GM12878 (cell line): ENCODE measurements at places on chromosomes 11 and 22.

GRCh38 chr11:44452827-44453572, 112.5 kb upstream of the CD82 start:
- no peaks in the 10 kb centered on the region for H3K36me3 ChIP-seq
- H3K27ac ChIP-seq, result no peak overlapping the region
- H3K27me3 ChIP-seq, result no peaks in the 10 kb centered on the region
- no peak overlapping the region for H3K4me3 ChIP-seq
- no peaks in the 10 kb centered on the region for H3K4me1 ChIP-seq

GRCh38 chr22:24996420-24996952, 44.0 kb downstream of the KIAA1671 start:
- H3K4me1 ChIP-seq, result no peaks in the 10 kb centered on the region
- H3K27ac ChIP-seq, result no peak overlapping the region
- no peak overlapping the region for H3K4me3 ChIP-seq
- H3K36me3 ChIP-seq, result no peaks in the 10 kb centered on the region

DNA sequence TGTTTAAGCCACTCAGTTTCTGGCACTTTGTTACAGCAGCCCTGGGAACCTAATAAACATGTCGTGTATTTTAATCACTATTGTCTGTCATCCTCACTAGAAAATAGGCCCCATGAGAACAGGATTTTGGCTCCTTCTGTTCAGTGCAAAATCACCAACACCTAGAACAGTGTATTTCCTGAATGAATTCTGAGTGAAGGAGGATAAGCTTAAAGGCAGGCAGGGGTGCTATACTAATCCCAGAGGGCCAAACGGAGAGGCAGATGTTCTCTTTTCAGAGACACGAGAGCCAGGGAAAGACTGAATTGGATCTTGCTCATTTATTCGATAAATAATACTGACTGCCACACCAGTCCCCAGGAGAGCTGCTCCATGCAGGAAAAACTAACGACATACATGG, 10.4 kb downstream of the SMCO4 start:
- peak overlapping the region; percentile 76 for H3K27ac ChIP-seq
- no peaks in the 10 kb centered on the region for H3K27me3 ChIP-seq
- no peaks in the 10 kb centered on the region for H3K36me3 ChIP-seq

- no peak overlapping the region for H3K27ac ChIP-seq
- H3K4me3 ChIP-seq, result no peak overlapping the region
- peaks cover 2% of the 10 kb centered on the region for H3K36me3 ChIP-seq
- H3K4me1 ChIP-seq, result no peaks in the 10 kb centered on the region
- no peak for DNase-seq
Measured at GRCh38 chr11:638631-639331, 1.7 kb downstream of the DRD4 start.

DNA sequence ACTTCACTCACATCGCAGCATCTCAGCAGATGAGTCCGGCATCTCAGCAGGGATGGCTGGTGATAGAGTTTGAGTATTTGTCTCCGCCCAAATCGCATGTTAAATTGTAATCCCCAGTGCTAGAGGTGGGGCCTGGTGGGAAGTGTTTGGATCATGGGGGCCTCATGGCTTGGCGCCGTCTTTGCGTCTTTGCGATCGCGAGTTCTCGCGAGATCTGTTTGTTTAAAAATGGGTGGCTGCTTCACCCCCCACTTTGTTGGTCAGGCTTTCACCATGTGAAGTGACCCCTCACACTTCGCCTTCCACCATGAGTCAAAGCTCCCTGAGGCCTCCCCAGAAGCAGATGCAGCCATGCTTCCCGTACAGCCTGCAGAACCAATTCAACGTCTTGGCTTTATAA, 3.0 kb upstream of the RRP7A start:
- H3K36me3 ChIP-seq, result no peaks in the 10 kb centered on the region
- DNase-seq, result no peak
- no peaks in the 10 kb centered on the region for H3K27me3 ChIP-seq

DNA sequence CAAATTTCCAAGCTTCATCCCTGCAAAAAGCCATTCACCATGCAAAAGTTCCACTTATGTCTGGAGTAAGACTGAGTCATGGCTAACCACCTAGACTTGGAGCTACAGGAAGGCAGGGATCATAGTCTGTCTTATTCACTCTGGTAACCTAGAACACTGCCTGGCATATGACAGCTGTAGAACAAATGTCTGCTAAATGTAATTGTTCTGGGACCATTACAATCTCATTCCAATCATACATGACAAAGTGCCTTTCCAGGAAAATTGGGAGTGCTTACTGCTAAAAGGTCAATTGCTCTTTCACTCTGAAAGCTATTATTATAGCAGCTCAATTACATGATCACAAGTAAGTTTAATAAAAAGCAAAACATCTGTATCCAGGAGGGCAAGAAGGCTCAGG, 99.1 kb upstream of the CHRM4 start:
- no peaks in the 10 kb centered on the region for H3K27me3 ChIP-seq
- H3K36me3 ChIP-seq, result peaks cover 10% of the 10 kb centered on the region
- H3K4me1 ChIP-seq, result peaks cover 8% of the 10 kb centered on the region
- no peak for DNase-seq
- H3K4me3 ChIP-seq, result no peak overlapping the region
